ENCODE measurements at places on chromosomes 13 and 19.

- DNase-seq, result no peak
Measured at GRCh38 chr13:63855457-63856118, 2439.9 kb upstream of the PCDH20 start.

GRCh38 chr13:62702502-62702901 is 1286.9 kb upstream of the PCDH20 start:
- DNase-seq, result no peak

- no peak for DNase-seq
Measured at GRCh38 chr13:51416107-51416506, 36.7 kb downstream of the INTS6 start.

DNA sequence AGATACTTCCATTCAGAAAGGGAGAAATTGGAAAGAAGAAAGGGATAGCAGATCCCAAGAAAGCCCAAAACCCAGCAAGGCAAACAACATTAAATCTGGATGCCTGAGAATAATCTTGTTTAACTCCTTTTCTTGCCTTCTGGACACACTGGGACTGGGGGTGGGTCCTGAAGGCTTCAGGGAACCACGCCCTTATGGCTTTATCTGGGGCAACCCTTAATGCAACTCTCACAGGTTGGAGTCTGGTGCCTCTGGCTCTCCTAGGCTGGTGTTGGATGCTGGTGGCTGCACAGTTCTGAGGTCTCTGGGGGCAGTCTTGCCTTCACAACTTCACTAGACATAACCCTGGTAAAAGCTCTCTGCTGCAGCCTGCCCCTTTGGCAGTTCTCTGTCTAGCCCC is 27.9 kb downstream of the PAN3 start:
- DNase-seq, result no peak

DNA sequence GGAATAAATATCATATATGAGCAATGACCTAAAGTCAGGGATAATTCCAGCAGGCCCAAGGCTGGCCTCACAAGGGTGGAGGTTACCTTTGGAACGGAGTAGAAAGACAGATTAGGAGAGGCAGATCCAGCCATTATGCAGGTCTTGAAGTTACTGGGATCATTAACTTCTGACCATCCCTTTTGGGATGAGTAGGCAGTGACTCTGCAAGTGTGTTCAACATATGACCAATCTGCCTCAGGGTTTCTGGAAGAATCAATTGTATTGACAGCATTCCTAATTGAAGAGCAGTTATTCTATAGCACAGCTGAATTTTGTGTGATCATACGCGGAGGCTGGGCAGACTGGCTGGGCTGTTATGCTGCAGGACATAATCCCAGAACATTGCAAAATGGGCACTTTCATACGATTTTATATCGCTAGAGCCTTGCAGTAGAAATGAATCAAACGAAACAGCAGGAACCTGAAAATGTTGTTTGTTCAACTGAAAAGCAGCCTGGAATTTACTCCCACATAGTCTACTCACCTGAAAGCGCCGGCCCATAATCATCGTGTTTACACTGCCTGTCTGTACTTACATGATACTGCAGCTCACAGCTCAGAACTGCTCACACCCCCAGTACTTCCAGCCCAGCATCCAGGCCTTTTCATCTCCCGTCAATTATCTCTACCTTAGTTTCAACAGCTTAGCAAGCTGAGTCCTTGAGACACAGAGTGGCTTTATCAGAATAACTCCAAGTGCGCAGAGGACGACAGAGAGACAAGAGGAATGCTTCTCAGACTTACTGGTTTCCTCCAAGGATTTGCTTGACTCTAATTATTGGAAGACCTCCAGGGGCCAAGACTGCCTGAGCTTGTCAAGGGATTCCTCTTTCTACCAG is 556.1 kb downstream of the EFNB2 start:
- DNase-seq, result no peak

- no peak for DNase-seq
Measured at GRCh38 chr13:106998664-106999063, 430.7 kb upstream of the ARGLU1 start.

GRCh38 chr19:19321141-19321577 is 530 bp downstream of the MAU2 start:
- DNase-seq, result peak; percentile 59

DNA sequence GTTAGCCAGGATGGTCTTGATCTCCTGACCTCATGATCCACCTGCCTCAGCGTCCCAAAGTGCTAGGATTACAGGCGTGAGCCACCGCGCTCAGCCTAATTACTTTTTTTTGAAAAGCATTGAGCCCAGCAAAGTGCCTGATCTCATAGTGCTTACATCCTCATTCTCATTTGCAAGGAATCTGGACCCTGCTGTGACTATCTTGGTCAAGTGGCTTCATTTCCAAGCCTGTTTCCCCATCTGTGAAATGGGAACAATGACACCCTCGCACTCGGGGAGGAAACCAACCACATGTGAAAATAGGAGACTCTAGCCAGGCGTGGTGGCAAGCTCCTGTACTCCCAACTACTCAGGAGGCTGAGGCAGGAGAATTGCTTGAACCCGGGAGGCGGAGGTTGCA is 1.6 kb upstream of the PLEKHA4 start:
- no peak for DNase-seq

DNA sequence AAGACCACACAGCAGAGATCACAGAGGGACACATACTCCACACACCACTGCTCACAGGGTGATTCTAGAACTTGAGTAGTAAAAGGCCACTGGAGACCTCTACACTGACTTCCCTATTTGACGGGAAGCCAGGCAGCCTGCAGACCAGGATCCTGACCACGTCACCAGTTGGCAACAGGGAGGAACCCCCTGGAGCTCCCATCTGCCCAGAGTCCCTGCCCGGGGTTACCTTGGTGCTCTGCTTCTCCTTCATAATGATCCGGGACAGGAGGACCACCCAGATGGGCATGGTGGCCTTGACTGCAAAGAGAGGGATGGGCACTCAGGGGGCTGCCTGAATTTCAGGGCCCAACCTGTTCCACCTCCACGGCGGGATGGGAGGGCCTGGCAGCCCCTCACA is 932 bp downstream of the SLC35E1 start:
- DNase-seq, result no peak

- DNase-seq, result no peak
Measured at GRCh38 chr19:14985133-14985532, 5.5 kb upstream of the SLC1A6 start.

DNA sequence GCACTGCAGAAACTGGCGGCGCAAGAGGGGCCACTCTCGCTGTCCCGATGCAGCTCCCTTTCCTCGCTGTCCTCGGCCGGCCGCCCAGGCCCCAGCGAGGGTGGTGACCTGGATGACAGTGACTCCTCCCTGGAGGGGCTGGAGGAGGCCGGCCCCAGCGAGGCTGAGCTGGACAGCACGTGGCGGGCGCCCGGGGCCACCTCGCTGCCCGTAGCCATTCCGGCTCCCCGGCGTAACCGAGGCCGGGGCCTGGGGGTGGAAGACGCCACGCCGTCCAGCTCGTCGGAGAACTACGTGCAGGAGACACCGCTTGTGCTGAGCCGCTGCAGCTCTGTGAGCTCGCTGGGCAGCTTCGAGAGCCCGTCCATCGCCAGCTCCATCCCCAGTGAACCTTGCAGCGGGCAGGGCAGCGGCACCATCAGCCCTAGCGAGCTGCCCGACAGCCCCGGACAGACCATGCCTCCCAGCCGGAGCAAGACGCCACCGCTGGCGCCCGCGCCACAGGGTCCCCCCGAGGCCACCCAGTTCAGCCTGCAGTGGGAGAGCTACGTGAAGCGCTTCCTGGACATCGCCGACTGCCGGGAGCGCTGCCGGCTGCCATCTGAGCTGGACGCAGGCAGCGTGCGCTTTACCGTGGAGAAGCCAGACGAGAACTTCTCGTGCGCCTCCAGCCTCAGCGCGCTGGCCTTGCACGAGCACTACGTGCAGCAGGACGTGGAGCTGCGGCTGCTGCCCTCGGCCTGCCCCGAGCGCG is 12.4 kb downstream of the C19orf25 start:
- DNase-seq, result no peak

DNA sequence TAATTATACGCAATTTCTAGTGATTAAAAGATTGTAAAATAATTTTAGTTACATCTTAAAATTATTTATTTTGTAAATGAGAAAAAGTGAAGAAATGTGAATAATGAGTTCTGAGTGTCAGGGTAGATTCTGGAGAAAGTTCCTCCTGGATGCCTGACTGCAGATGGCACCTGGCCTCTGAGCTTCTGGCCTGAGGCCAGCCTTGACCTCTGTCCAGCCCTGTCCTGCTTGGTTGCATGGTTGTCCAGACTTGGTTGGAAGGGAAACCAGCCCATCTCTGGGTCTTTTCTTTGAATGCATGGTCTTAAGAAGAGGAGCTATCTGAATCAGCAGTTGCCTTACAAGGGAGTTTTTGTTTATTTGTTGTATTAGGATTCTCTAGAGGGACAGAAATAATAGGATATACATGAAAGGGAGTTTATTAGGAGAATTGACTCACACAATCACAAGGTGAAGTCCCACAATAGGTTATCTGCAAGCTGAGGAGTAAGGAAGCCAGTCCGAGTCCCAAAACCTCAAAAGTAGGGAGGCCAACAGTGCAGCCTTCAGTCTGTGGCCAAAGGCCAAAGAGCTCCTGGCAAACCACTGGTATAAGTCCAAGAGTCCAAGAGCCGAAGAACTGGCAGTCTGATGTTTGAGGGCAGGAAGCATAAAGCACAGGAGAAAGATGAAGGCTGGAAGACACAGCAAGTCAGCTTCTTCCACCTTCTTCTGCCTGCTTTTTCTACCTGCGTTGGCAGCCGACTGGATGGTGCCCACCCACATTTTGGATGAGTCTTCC is 385.8 kb downstream of the ZNF536 start:
- DNase-seq, result peak; percentile 17

DNA sequence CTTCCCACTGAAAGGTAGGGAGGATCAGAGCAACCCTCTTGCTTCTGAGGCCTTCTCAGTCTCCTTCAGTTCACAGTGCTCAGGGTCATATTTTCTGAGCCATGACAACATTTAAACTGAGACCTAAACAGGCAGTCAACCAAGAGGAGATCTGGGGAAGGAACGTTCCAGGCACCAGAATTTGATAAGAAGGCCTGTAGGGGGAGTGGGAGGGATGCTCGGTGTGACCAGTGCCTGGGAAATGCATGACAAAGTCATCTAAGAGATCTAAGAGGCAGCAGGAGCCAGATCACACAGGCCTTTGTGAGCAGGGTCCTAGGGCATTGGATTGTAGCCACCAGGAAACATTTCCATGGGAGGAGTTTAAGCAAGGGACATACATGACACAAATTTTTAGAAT is 71.6 kb downstream of the SHISA2 start:
- DNase-seq, result peak; percentile 60

GRCh38 chr13:79393564-79394249 is 12.3 kb downstream of the RBM26 start:
- DNase-seq, result peak; percentile 47

DNA sequence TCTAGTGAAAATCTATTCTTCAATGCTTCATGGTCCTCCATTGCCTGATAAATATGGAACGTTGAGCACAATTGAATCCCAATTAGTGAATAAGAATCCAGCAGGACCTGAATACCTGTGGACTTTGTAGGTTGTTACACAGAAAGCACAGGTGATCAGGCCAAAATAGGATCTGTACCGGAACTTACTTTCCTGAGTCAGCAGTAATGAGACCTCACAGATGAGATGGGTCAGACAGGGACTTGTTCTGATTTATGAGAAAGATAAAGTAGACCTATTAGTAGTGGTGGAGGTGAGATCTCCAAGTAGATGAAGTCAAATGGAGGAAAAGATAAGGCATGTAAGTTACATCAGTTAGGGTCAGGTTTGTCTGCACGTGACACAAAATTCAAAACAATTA is 351.1 kb downstream of the MTUS2 start:
- no peak for DNase-seq

DNA sequence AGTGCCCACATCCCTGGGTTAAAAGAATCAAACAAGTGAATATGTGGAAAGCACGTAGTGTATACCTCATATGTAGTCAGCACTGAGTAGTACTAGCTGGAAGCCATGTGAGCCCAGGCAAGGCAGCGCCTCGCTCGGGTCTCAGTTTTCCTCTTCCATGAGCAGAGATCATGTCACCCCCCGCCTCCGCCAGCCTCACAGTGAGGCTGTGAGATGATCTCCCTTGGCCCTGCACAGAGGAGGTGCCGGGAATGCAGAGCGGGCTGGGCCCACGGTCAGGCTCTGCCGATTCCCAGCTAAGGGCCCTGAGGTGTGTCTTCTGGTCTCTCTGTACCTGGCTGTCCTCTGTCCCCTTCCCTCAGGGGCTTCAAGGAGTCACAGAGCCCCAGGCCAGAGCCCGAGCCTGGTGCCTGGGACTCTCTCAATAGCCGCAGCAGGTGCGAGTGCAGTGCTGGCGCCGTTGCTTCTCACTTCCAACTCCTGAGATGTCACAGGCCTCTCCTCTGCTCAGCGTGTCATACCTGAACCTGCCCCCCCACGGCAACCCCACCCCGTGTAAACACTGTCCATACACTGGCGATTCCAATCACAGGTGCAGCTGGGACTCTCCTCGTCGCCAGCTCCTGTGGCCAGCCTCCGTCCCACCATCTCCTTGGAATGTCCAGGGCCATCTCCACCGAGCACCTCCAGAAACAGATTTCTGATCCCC is 26.9 kb downstream of the DPF1 start:
- no peak for DNase-seq

- no peak for DNase-seq
Measured at GRCh38 chr13:33744589-33745369, 73.2 kb upstream of the RFC3 start.

GRCh38 chr13:51249770-51250741 is 27.9 kb downstream of the FAM124A start:
- DNase-seq, result no peak

- DNase-seq, result no peak
Measured at GRCh38 chr13:42707586-42707985, 73.8 kb upstream of the FAM216B start.

DNA sequence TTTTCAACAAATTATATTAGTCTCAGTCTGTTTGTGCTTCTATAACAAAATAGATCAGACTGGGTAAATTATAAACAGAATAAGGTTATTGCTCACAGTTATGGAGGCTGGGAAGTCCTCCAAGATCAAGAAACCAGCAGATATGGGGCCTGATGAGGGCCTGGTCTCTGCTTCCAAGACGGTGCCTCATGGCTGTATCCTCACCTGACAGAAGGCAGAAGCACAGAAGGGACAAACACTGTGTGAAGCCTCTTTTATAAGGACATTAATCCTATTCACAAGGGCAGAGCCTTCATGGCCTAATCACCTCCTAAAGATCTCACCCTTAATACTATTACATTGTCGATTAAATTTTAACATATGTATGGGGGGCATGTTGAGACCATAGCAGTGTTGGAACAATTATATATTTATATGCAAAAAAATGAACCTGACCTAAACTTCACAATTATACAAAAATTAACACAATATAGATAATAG is 12.7 kb downstream of the F10 start:
- DNase-seq, result no peak

DNA sequence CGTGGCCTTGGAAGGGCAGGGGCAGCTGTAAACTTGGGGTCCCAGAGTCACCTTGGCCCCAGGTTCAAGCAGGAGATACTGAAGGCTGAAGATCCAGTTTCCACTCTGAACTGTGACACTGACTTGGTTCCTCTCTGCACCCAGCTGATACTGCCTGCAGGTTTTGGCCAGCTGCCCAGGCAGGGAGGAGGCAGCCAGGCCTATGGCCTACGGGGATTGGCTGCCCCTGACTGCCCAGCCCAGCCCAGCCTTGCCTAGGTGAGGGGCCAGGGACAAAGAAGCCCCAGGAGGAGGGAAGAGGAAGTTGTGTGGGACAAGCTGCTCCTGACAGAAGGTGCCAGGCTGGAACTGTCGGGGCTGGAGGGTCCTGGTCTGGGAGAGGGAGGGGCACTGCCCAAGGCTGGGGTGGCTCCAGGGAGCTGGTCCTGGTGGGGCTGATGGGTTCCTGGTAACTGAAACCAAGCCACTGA is 51.7 kb upstream of the CYP4F8 start:
- no peak for DNase-seq

Measured in ecto neural progenitor cell (in vitro differentiated cells).